NCI-H1417 treated with DMSO at 0.1 percent for 48 hours (cell line): ENCODE measurements at places on chromosomes 12 and 14.

- no peak for DNase-seq
These were observed 142.3 kb downstream of the RIMBP2 start for GRCh38 chr12:130573766-130574165.

DNA sequence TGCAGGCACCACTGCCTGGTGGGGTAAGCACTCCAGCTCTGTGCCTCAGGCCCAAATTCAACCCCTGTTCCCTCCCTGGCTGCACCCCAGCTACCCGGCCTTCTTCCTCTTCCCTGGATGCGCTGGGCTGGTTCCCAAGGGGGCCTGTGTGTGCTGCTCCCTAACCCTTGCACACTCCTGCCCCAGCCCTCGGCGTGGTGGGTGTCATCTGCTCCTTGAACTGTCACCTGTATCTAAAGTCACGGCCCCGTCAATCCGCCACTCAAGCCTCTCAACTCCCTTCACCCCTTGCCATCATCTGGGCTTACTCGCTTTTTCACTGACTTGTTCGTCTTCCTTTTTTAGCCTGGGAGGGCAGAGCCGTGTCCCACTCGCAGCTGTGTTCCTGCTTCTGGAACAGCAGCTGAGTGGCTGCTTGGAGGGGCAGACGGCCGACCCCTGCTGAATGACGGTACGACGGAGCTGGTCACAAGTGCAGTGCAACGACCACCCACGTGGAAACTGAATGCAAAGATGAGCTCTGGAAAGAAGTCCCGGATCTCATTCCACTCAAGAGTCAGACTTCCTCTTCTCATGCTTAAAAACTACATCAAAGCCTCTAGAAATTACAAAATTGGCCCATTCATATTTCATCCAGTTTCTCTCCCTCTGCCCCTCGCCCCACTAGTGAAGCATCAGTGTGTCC is 138.9 kb downstream of the PIWIL1 start:
- DNase-seq: no peak

DNA sequence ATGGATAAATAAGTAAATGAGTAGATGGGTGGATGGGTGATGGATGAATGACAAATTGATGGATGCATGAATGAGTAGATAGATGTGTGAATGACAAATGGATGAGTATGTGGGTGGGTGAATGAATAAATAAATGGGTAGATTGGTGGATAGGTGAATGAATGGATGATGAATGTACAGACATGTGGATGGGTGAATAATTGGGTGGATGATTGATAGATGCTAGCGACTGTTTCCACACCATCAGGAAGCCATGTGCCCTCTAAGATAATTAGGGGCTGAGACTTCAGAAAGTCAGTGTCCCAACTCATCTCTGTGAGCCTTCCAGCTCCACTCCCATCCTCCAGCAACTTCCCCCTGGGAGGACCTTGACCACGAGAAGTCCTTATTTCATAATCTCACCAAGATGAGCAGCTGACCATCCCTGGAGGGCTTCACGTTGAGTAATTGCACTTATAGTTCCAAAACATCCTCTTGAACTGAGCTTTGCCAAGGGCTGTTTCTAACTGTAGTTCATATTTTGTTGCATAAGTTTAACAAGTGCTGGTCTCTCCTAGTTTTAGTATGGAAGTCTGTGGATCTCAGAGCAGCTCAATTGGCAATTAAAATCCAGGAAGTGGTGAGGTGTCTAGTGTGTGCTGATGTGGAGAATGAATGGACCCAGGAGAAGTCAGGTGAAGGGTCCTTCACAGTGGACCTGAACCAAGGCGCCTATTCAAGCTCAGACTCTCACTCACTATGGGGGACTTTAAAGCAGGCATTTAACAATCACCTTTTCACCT is 295.7 kb downstream of the ADGRD1 start:
- DNase-seq: no peak

- no peak for DNase-seq
These were observed 148.7 kb downstream of the DYRK2 start for GRCh38 chr12:67797185-67797741.

GRCh38 chr12:96456265-96456974 is 33.0 kb upstream of the CFAP54 start:
- no peak for DNase-seq

GRCh38 chr14:74611650-74612349 is at the start of gene LTBP2:
LTBP2 (minus strand) TSS chr14:74612237; CDS start chr14:74611944, 293 bp downstream.
- DNase-seq: no peak

DNA sequence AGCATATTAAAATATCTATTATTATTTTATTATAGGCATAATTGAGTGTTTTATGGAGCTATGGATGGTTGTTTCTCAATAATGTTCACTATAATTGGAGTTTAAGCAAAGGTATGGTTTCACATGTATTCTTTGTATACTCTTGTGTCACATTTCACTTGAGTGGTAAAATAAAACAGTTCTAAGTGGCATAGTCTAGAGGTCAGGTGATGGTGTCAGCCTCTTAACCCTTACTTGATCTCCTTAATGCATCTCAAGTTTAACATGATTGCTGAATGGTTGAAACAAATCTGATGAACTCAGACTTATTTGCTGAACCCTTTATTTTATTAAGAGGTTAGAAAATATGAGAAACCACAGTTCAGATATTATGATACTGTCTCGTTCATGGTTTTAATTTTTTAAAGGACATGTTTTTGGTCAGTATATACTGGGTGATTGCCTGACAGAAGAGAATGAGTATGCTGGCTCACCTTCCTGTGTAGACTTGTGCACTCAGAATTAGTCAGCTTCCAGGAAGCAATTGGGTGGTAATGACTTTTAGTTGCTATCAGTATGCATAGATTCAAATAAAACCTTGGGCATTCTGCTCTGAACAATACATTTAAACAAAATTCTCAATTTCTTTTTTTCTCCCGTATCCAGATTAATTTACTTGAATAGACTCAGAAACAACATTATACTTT is 464.6 kb downstream of the PCNX1 start:
- no peak for DNase-seq

DNA sequence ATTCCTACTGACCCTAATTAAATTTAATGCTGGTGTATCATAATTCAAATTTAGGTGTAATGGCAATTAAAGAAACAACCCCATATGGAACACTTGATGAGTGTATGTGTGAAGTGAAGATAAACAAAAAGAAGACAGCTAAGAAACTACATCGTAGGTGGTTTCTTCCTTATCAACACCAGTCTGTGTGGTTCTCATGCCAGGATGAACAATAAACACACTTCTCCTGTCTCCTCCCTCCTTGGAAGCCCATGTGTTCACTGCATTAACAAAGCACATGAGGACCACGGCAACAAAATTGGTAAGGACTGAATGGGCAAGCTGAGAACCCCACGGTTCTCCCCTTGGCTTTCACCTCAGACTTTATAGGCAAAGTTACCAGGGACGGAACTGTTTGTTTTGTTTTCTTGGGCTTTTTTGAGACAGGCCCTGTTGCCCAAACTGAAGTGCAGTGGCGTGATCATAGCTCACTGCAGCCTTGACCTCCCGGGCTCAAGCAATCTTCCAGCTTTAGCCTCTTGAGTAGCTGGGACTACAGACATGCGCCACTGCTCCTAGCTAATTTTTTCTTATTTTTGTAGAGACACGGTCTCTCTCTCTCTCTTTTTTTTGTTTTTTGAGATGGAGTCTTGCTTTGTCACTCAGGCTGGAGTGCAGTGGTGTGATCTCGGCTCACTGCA is 71.0 kb downstream of the TRAFD1 start:
- DNase-seq: no peak

- no peak for DNase-seq
These were observed 227.2 kb downstream of the MED13L start for GRCh38 chr12:116050275-116050674.

DNA sequence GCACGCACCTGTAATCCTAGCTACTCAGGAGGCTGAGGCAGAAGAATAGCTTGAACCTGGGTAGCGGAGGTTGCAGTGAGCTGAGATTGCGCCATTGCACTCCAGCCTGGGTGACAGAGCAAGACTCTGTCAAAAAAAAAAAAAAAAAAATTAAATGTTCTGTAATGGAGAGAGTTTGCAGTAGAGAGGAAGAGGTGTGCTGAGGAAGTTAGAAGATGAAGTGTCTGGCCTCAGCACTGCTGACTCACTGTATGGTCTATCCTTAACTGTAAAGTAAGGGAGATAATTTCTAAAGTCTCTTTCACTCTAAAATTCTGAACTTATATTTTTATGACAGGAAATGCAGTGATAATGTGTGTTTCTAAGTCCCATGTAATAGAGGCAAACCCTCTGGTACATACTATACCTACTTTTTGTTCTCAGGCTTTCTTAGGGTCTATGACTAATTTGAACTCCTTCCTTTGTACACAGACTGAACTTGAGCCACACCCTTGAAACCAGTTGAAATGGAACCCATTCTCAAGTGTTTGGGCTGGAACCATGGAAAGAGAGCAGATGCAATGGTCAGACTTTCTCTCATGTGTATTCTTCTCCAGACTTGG is 278.1 kb upstream of the FAR2 start:
- DNase-seq: no peak

DNA sequence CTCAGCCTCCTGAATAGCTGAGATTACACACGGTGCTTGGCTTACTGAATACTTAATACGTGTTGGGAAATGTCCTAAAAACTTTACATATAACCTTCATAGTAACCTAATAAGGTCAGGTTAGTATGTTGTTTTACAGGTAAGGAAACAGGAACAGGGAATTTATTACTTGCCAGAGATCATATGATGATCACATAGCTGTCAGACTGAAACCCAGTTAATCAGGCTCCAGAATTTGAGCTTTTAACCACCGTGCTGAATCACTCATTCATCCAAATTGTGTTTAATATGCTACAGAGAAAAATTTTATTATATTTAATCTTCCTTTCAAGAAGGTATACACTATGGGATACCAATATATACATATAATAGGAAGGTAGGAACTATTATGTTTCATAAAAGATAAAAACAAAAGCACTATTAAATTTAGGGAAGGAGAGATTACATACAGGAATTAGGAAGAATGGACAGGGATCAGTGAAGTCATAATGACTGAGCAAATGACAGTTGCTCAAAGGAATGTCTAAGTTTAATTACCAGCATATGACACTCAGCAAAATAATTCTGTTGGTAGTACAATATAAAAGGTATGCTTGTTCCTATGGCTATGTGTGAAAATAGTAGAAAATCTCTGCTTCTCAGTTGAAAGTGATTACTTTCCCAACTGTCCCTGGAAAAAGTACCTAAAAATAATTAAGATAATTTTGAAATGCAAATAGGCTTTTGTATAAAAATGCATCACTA is 59.3 kb downstream of the HEATR5A start:
- DNase-seq: no peak

GRCh38 chr14:68554231-68554630 is 238.6 kb downstream of the ZFP36L1 start:
- no peak for DNase-seq

DNA sequence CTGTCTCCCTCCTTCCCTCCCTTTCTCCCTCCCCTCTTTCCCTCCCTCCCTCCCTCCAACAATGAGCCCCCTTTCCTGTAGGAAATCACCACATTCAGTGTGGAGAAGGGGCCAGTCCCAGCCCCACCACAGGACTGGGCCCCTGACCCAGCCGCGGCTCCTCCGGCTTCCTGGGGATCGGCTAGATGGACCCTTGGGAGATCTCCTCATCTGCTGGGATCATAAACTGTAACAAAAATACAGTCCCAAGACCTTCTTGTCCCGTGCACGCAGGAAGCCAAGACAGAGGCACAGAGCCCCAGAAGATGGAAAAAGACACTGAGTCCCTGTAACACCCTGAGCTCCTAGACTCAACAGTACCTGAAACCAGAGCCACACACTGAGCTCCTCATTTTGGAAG is 23.9 kb downstream of the DIO3 start:
- DNase-seq: no peak

GRCh38 chr14:99479906-99480869 is at the start of gene SETD3:
SETD3 (minus strand) TSS chr14:99480859; CDS start chr14:99465805, 15,054 bp downstream.
- DNase-seq: no peak

GRCh38 chr14:102644523-102644922 is 52.1 kb downstream of the RCOR1 start:
- no peak for DNase-seq

GRCh38 chr12:96986883-96987523 is 79.9 kb downstream of the NEDD1 start:
- DNase-seq: peak; percentile 90

DNA sequence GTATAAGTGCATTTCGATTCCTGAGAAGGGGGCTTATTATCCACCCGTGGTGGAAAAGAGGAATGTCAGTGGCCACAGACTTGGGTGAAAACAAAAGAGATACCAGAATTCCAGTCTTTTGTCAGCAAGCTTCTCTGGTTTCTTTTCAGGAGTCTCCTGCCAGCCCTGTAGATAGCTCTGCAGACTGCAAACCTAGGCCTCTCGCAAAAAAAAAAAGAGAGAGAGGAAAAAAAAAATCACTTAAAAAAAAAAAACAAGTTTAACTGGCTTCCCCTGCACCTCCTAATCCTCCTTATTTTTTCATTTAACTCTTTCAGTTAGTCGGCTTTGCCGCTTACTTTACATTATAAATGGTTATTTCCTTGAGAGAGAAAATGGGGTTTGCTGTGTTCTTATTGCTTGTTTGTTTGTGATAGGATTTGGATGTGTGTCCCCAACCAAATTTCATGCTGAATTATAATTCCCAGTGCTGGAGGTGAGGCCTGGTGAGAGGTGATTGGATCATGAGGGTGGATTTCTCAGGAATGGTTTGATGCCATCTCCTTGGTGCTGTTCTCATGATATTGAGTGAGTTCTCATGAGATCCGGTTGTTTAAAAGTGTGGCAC is 170.0 kb downstream of the BCL11B start:
- no peak for DNase-seq

GRCh38 chr14:99123208-99123870 is 148.7 kb downstream of the BCL11B start:
- DNase-seq: no peak

- no peak for DNase-seq
These were observed 98.7 kb downstream of the INSM2 start for GRCh38 chr14:35632676-35633075.

DNA sequence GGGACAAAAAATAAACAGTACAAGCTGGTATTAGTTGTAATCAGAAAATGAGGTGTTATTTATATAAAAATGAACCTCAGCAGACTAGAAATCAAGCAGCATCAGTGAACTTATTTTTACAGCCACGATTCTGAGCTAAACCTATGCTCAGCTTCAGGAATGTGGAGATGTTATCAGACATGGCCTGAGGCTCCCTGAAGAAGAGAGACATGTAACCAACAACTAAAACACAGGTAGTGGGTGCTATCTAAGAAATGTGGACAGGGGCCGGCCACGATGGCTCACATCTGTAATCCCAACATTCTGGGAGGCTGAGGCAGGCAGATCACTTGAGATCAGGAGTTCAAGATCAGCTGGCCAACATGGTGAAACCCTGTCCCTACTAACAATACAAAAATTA is 534.3 kb downstream of the VRK1 start:
- DNase-seq: no peak

DNA sequence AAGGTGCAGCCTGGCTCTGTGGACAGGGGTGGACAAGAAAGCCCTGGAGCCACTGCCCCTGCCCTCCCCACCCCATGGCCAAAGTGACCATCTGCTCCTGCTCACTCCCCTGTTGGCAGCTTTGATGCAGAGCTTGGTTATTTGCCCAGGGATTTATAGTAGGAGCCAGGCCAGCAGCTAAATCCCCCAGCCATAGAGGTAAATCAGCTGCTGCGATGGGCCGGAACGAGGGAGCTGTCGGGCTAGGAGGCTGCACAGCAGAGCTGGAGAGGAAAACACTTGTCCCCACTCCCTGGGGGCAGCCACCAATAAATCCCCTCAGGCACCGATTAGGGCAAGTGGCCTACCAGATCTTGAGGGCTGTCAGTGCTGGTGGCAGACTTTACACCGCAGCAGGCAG is 26.0 kb downstream of the SMUG1 start:
- peak; percentile 15 for DNase-seq
